ENCODE measurements at places on chromosomes 13 and 19.

DNA sequence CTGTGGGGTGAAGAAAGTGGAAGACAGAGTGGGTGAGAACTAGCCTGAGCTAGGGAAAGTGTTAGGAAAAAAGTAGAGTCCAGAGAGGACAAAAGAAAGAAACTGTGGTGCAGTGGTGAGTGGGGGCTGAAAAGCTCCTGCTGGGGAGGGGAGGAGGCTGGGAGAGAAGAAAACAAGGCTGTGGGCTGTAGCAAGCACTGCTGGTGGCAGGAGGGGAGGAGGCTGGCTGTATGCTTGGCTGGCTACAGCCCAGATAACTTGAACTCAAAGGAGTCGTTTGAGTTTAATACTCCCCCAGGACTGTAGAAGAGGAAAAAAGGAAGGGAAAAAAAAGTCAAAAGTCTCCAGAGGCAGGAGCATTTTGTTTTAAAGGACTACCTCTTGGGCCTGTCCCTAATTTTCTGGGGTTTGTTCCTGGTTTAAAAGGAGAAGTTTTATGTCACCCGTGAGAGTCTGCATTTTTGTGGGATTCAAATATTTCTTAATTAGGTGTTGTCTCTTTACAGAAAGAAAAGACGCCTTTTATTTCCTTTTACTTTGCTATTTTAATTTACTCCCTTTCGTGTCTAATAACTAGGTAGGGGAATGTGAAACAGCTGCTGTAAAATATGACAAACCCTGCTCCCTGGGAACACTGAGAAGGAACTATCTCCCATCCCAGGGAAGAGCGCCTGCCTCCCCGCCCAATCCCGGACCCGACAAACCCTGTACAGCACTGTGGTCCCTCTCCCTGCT lies 21.7 kb downstream of the ZIC5 start:
- no peak for DNase-seq

GRCh38 chr19:50046649-50047503 lies 21.1 kb downstream of the ZNF473 start:
- DNase-seq = no peak

DNA sequence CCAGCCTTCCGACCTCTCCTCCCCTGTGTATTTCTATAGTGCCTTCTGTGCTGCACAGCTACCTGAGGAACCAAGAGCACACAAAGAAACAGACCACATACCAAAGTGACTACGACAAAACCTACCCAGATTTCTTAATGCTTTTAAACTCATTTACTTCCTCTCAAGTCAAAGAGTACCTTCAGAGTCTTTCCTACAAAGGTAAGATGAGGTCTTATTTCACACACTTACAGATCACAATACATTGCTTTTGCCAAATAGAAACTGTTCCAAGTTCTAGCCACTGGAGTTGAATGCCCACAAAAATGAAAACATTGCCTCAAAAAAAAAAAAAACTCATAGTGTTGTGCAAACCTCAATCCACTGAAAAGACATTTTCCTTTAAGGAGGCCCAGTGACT lies 36.4 kb downstream of the TEX26 start:
- no peak for DNase-seq

GRCh38 chr13:29758531-29759114 lies 91.8 kb downstream of the UBL3 start:
- DNase-seq = no peak

Measured in DMS 273 treated with DMSO at 0.1 percent for 48 hours (cell line).